ENCODE measurements at places on chromosomes 6 and 20.

GRCh38 chr6:25058941-25059340 lies 123.2 kb upstream of the RIPOR2 start:
- no peak for DNase-seq

- DNase-seq = no peak
These were observed 24.2 kb upstream of the KIF25 start for GRCh38 chr6:167973148-167973885.

GRCh38 chr6:81552644-81553043 lies 199.8 kb downstream of the TENT5A start:
- DNase-seq = no peak

- no peak for DNase-seq
These were observed 637 bp downstream of the ARID1B start for GRCh38 chr6:156777577-156778453.

DNA sequence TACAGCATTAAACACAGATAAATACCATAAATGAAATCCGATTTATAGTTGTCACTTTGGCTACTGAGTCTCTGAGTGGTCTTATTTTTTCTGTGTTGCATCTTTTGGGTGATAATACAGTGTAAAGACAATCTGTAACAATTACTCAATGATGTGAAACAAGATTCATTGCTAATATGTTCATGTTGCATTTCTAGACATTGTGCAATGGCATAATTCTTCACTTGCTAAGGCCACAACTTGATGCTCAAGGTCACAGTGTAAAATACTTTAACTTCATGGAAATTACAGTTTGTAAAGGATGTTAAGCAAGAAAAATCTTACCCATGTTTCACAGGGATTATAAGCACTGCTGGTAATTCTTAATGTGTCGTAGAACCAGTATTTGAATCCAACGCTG lies 74.9 kb upstream of the SMLR1 start:
- no peak for DNase-seq

Data from cortex of kidney (tissue), 1 donor.